ENCODE measurements at places on chromosomes 16 and 17.

DNA sequence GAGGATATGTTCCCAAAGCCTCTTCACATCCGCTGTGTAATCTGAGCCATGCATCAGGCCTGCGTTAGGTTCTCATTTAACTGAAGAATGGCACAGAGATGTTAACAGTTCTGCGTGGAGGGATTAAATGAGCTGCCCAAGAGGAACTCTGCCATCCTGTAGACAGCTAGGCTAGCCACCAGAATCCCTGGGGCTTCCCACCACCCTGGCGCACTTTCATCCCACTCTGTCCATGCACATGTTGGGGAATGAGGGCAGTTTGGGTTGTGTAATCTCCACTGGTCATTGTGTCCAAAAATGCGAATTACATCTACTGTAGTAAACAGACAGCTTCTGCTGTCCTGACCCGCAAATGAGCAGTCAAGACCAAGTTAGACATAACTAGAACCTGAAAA is 1.0 kb upstream of the GLG1 start:
- H3K36me3 ChIP-seq, result no peaks in the 10 kb centered on the region
- no peak overlapping the region for H3K27ac ChIP-seq
- peaks cover 18% of the 10 kb centered on the region for H3K4me1 ChIP-seq

GRCh38 chr17:29640981-29641642 is 18.4 kb upstream of the CORO6 start:
- DNase-seq, result no peak
- peak overlapping the region; percentile 56 for H3K27ac ChIP-seq

- DNase-seq, result no peak
- H3K27me3 ChIP-seq, result no peaks in the 10 kb centered on the region
- H3K27ac ChIP-seq, result no peak overlapping the region
- H3K4me1 ChIP-seq, result no peaks in the 10 kb centered on the region
Observed at GRCh38 chr16:66391726-66392670, 25.5 kb downstream of the CDH5 start.

DNA sequence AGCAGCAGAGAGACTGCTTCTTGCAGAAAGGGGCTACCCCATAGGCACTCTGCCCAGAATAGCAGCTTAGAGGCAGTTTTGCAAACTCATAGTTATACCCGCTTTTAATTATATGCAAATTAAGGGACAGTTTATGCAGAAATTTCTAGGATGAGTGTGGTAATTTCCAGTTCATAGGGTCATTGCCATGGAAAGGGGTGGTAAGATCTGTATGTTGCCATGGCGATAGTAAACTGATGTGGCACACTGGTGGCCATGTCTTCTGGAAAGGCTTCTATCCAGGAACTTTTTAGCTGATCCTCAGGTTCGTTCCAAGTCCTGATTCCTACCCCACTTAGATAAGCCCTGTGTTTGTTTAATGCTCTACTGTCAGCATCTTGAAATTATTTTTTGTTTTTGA is 6.2 kb downstream of the STXBP4 start:
- no peaks in the 10 kb centered on the region for H3K27me3 ChIP-seq
- no peak overlapping the region for H3K4me3 ChIP-seq
- no peaks in the 10 kb centered on the region for H3K36me3 ChIP-seq
- no peak overlapping the region for H3K27ac ChIP-seq

DNA sequence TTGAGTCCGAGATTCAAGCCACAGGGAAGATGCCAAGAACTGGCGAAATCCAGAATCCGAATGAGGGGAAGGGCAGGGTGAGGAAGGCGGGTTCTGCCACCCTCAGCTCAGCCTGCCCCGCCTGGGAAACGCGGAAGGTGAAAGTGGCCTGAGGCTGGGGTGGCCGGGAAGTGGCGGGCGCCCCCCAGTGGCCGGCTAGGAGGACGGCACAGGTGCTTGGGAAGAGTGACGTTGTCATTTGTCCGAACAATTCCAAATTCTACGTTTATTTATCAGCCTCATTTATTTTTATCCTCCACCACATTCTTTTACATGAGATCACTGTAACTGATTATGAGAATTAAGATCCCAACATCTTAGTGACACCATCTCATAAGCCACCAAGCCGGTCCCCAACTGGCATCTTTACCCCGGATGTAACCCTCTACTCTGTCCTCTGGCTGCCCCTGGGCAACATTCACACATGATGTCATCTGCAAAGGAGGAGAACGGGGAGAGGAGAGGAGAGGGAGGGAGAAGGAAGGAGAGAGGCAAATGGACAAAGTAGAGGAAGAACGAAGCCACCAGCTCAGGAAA is 21.3 kb downstream of the SRCIN1 start:
- H3K36me3 ChIP-seq, result no peaks in the 10 kb centered on the region
- no peak overlapping the region for H3K27ac ChIP-seq
- peaks cover 3% of the 10 kb centered on the region for H3K27me3 ChIP-seq
- H3K4me3 ChIP-seq, result no peak overlapping the region
- peak; percentile 69 for DNase-seq

GRCh38 chr17:15039366-15039765 is 225.8 kb downstream of the PMP22 start:
- no peaks in the 10 kb centered on the region for H3K36me3 ChIP-seq
- no peak overlapping the region for H3K4me3 ChIP-seq
- no peak overlapping the region for H3K27ac ChIP-seq
- DNase-seq, result no peak
- no peaks in the 10 kb centered on the region for H3K27me3 ChIP-seq

DNA sequence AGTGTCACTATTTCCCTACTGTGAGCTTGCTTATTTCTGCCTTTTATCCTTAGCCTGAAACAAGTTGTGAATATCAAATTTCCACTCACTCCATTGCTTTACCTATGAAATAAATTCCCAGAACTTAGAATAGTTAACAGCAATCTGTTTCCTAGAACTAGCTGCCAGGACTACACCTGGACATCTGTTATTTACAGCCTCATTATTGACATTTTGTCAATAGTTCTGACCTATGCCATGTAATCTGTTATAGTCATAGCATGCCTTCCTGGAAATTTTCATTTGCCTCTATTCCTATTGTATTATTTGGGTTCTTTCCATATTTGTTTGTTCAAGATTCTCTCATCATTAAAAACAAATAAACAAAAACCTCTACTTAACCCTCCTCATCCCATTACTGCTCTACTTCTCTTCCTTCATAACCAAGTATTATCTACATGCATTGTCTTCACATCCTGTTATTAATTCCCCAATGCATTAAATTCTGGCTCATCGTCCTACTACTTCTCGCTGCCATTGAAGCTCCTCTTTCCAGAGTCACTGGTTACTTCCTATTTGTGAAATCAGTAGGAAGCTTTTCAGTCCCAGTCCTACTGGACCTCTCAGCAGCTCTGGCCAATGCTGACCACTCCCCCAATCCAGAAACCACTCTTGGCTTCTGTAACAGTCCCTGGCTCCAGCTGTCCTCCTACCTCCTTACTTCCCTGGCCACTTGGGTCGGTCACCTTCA is 55.3 kb downstream of the PIGL start:
- H3K4me3 ChIP-seq, result no peak overlapping the region
- DNase-seq, result peak; percentile 25
- no peak overlapping the region for H3K27ac ChIP-seq
- no peaks in the 10 kb centered on the region for H3K36me3 ChIP-seq
- H3K4me1 ChIP-seq, result peaks cover 11% of the 10 kb centered on the region

GRCh38 chr16:55641430-55642056 is 14.2 kb upstream of the SLC6A2 start:
- no peaks in the 10 kb centered on the region for H3K36me3 ChIP-seq
- H3K27ac ChIP-seq, result no peak overlapping the region
- no peak for DNase-seq
- H3K27me3 ChIP-seq, result peaks cover 44% of the 10 kb centered on the region
- no peak overlapping the region for H3K4me3 ChIP-seq
- H3K4me1 ChIP-seq, result peaks cover 5% of the 10 kb centered on the region

- H3K27ac ChIP-seq, result no peak overlapping the region
- no peaks in the 10 kb centered on the region for H3K27me3 ChIP-seq
- H3K36me3 ChIP-seq, result no peaks in the 10 kb centered on the region
- H3K4me1 ChIP-seq, result no peaks in the 10 kb centered on the region
Observed at GRCh38 chr17:28004344-28004743, 38.1 kb upstream of the NLK start.

GRCh38 chr16:67571464-67571863 is 9.1 kb downstream of the CTCF start:
- H3K27ac ChIP-seq, result no peak overlapping the region
- H3K36me3 ChIP-seq, result peaks cover 20% of the 10 kb centered on the region

DNA sequence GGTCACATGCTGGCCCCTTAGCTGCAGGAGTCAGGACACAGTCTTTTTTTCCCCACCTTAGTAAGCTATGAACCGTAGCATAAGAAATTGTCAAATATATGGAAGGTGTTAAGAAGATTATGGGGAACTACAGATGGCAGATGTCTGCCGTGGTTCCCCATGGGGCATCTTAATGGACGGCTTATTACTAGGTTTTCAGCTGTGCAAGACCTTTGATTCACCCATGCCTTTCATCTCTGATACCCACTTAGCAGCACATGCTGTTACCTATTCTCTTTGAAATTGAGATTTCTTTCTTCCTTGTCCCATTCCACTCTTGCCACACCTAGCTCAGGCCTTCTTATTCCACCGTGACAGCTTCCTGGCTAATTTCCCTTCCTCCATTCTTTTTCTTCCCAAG is 70.7 kb downstream of the RPTOR start:
- no peaks in the 10 kb centered on the region for H3K4me1 ChIP-seq
- no peaks in the 10 kb centered on the region for H3K36me3 ChIP-seq
- no peak overlapping the region for H3K4me3 ChIP-seq
- no peak for DNase-seq
- H3K27me3 ChIP-seq, result no peaks in the 10 kb centered on the region
- H3K27ac ChIP-seq, result no peak overlapping the region

DNA sequence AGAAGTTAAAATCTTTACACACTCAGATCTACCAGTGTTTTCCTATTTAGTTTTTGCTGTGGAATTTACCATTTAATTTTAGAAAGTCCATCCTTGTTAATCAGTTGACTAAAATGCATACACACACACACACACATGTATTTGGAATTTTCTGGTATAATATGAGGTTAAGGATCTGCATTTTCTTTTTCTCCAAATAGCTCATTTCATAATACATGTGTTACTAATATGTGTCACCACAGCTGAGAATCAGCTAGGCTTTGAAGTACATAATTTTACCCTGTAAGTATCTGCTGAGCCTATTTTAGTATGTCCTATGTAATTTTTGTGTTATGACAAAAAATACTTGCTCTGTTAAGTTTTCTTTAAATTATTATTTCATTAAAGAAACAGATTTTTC is 143.2 kb downstream of the PHKB start:
- H3K27ac ChIP-seq, result no peak overlapping the region
- H3K27me3 ChIP-seq, result no peaks in the 10 kb centered on the region
- DNase-seq, result no peak
- peaks cover 6% of the 10 kb centered on the region for H3K4me1 ChIP-seq

DNA sequence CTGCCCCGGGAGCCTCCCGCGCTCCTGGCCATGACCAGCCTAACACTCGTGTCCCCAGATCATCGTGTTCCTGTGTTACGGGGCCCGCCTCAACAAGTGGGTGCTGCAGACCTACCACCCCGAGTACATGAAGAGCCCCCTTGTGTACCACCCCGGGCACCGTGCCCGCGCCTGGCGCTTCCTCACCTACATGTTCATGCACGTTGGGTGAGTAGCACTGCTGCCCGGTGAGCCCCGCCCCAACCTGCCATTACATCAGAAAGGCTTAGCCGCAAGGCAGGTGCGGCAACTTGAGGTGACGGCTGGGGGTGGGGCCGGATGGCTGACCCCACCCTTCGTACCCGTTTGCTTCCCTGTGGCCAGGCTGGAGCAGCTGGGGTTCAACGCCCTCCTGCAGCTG is 1.4 kb downstream of the RHBDL1 start:
- peaks cover 20% of the 10 kb centered on the region for H3K36me3 ChIP-seq
- H3K4me3 ChIP-seq, result no peak overlapping the region
- no peak overlapping the region for H3K27ac ChIP-seq

DNA sequence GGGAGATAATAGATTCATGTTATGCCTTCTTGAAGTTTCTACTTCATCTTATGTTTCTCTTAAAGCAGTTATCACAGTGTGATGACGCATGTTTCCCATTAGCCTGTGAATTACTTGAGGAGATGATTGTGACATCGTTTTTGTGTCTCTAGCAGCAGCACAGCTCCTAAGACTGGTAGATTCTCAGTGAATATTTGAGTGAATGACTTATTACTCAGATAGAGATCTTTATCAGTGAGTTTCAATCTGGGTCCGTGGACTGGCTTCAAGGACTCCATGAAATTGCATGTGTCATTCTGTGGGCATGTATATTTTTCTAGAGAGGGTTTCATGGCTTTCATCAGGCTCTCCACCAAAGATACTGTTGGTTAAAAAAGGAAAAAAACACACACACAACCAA is 29.9 kb downstream of the YPEL2 start:
- H3K27ac ChIP-seq, result peak overlapping the region; percentile 15
- H3K27me3 ChIP-seq, result no peaks in the 10 kb centered on the region
- H3K4me1 ChIP-seq, result peaks cover 63% of the 10 kb centered on the region
- peaks cover 14% of the 10 kb centered on the region for H3K36me3 ChIP-seq
- peak; percentile 91 for DNase-seq

DNA sequence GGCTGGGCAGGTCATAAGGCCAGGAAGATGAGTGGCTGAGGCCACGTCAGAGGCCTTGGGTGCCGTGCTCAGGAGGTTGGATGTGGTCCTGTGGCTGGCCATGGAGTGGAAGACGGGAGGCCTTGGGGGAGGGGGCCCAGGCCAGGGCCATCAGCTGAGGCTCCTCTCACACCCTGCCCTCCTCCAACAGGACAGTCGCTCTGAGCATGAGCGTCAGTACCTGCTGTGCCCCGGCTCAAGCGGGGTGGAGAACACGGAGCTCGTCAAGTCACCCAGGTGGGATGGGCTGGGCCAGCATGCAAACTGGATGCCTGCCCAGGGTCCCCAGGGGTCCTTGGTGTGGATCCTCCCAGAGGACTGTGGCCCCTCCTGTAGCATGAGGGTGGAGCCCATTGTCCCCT is 19.2 kb downstream of the POLR3E start:
- DNase-seq, result no peak
- no peak overlapping the region for H3K27ac ChIP-seq
- H3K4me3 ChIP-seq, result no peak overlapping the region
- H3K4me1 ChIP-seq, result no peaks in the 10 kb centered on the region
- H3K36me3 ChIP-seq, result peaks cover 13% of the 10 kb centered on the region
- H3K27me3 ChIP-seq, result no peaks in the 10 kb centered on the region

DNA sequence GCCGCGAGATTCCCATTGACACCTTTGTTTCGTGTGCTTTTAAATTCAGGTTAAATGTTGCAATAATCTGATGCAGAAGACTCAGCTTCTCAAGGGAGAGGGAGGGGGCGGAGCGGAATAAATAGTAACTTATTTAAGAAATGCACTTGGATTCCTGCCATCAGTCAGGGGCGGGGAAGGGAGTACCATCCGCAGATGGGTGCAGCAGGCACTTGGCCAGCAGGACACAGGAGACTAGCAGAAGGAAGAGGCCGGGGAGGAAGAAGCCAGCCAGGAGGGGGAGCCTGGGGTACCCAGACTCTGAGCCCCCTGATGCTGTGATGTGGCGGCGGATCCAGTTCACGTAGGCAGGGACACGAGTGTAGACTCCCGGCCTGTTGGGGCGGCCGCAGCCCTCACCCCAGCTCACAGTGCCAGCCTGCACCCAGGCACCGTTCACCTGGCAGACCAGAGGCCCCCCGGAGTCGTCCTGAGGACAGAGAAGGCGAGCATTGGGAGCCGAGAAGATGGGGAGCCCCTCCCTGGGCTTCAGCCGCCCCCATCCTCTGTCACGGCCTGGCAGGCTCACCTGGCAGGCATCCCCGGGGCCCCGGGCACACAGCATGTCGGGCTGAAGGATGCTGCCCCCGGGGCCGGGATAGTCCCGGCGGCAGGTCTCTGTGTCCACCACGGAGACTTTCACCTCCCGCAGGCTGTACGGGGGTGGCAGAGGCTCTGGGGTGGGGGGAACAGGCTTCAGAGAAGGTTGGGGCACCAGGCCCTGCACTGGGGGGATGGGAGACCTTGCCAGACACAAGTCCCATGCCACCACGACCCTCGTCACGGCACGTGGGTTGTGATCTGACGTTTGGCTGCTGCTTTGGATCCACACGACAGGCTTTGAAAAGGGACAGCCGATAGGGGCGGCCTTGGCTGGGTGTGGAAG is 3.2 kb downstream of the TPSG1 start:
- H3K4me3 ChIP-seq, result no peak overlapping the region
- DNase-seq, result no peak
- no peaks in the 10 kb centered on the region for H3K36me3 ChIP-seq
- no peaks in the 10 kb centered on the region for H3K27me3 ChIP-seq
- no peaks in the 10 kb centered on the region for H3K4me1 ChIP-seq
